Left ventricle myocardium inferior (tissue), 1 donor: ENCODE measurements at places on chromosomes 5 and 9. TPM values are rescaled to one million over a fixed set of nuclear protein-coding genes. Genes with fewer than 3 reads are reported as not detected.
A peak's percentile ranks its signal among the peaks of the same experiment; 100 is the strongest.

- H3K4me1 ChIP-seq = no peaks in the 10 kb centered on the region
- DNase-seq = no peak
- H3K36me3 ChIP-seq = no peaks in the 10 kb centered on the region
Observed at GRCh38 chr9:114425126-114425525, 37.3 kb upstream of the AKNA start.

DNA sequence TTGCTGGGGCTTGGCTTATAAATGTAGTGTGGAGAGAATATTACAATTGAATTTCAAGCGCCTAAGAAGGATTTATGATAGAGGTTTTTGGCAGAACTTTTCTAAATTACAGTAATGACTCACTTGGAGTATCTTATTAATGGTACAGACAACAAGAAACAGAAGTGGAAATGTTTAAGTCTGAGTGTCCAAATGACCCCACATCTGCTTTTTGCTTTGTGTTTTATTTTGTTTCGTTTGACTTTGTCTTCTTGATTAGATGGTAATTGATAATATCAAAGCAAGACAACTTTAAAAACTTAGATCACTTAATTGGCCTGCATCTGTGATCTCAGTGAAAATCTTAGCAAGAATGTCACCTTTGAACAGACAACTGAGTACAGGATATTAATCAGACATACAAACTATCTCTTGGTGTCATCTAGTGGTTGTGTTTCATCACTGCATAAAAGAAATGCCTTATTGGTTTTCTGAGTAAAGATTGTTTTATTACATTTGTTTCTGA is 577.4 kb downstream of the ISL1 start:
- no peak for DNase-seq
- H3K36me3 ChIP-seq = no peaks in the 10 kb centered on the region
- no peaks in the 10 kb centered on the region for H3K4me1 ChIP-seq

DNA sequence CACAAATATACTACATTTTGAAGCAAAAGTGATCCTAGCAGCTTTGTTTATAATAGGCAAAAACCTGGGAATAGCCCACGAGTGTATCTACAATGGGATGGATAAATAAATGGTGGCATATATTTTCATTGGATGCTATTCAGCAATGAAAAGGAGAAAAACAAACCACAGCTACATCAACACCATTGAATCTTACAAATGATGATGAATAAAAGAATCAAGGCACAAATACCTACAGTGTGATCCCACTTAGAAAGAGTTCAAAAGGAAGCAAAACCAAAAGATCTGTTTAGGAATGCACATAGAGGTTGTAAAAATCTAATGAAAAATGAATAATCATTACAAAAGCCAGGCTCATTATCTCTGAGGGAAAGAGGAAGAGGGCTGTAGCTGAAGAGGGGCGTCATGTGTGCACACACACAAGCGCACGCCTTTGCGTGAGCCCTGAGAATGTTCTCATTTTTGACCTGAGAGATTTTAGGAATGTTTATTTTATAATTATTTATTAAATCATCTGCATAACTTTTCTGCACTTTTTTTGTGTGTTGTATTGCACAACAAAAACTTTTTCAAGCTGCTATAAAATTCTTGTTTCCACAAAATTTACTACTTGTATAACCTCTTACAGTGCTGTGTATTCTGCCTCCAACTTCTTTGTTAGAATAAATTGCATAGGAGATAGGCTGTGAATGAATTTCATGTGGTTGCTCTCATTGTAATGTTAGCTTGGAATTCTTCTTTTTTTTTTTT is 5.9 kb upstream of the RHOBTB3 start:
- H3K4me3 ChIP-seq = no peak overlapping the region
- DNase-seq = no peak
- peak overlapping the region; percentile 97 for H3K27ac ChIP-seq
- no peaks in the 10 kb centered on the region for H3K36me3 ChIP-seq
- H3K27me3 ChIP-seq = no peaks in the 10 kb centered on the region
- peaks cover 79% of the 10 kb centered on the region for H3K4me1 ChIP-seq

- peaks cover 78% of the 10 kb centered on the region for H3K4me1 ChIP-seq
- H3K27ac ChIP-seq = peak overlapping the region; percentile 37
- no peaks in the 10 kb centered on the region for H3K27me3 ChIP-seq
- H3K4me3 ChIP-seq = no peak overlapping the region
- peaks cover 56% of the 10 kb centered on the region for H3K36me3 ChIP-seq
Observed at GRCh38 chr9:131641618-131642495, 96.5 kb downstream of the PRRT1B start.

DNA sequence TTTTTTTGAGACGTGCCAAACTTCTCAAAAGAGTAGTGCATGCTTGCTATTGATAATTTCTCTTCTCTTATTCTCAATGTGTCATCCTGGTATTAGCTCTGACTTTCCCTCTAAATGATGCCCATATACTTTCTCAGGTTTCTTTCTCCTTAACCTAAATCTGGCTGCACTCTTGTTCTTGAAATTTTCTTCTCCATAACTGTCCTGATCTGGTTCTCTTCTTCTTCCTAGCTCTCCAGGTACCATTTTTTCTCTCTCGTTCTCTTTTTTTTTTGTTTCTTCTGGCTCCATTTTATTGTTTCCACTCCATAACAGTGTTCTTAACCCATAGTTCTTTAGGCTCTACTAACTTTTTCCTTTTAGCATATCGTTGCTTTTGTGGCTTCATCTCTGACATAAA is 47.9 kb downstream of the ACTBL2 start:
- H3K36me3 ChIP-seq = no peaks in the 10 kb centered on the region
- no peak overlapping the region for H3K27ac ChIP-seq
- peaks cover 11% of the 10 kb centered on the region for H3K4me1 ChIP-seq
- no peak for DNase-seq
- H3K27me3 ChIP-seq = no peaks in the 10 kb centered on the region
- no peak overlapping the region for H3K4me3 ChIP-seq

- peaks cover 59% of the 10 kb centered on the region for H3K36me3 ChIP-seq
- no peak overlapping the region for H3K4me3 ChIP-seq
- peak overlapping the region; percentile 37 for H3K27ac ChIP-seq
- no peaks in the 10 kb centered on the region for H3K4me1 ChIP-seq
- H3K27me3 ChIP-seq = no peaks in the 10 kb centered on the region
- DNase-seq = no peak
Observed at GRCh38 chr9:75169623-75170022, 81.3 kb downstream of the OSTF1 start.

DNA sequence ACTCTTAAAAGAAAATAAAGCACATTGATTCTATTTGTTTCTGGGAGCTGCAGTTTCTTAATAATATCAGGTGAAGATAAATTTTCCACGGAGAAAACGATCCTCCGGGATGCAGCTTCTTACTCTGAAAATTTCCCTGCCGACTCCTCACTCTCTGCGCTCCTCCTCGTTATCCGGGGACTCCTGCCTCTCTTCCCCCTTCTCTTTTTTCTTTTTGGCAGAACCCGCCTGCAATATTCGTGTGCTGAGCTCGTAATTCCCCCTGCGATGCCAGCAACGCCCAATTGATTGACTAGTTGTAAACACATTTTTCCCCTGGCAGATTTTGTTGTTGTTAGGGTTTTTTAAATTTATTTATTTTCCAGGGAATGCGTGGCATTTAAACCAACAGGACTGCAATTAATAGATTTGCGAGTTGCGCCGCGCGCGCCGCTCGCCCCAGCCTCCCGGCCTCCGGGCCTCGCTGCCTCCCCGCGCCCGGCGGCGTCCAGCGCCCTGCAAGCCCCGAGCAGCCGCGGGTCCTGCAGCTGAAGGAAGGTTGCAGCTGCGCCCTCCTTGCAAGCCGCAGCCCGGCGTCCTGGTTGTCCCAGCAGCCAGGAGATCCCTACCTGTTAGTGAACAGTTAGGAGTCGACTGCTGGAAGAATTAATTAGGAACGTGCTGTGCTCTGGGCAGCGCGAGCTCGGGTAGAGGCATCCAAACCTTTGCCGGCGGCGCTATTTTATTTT is 2.2 kb downstream of the NTNG2 start:
- H3K4me1 ChIP-seq = peaks cover 45% of the 10 kb centered on the region
- no peaks in the 10 kb centered on the region for H3K36me3 ChIP-seq
- H3K4me3 ChIP-seq = peak overlapping the region; percentile 74
- H3K27ac ChIP-seq = no peak overlapping the region
- H3K27me3 ChIP-seq = peaks cover 97% of the 10 kb centered on the region
- DNase-seq = no peak

- H3K27me3 ChIP-seq = no peaks in the 10 kb centered on the region
- no peak overlapping the region for H3K27ac ChIP-seq
- no peak for DNase-seq
Observed at GRCh38 chr5:13553896-13554295, 390.6 kb downstream of the DNAH5 start.

- H3K4me1 ChIP-seq = no peaks in the 10 kb centered on the region
- H3K36me3 ChIP-seq = no peaks in the 10 kb centered on the region
- DNase-seq = peak; percentile 87
Observed at GRCh38 chr9:95143591-95144561, 173.6 kb downstream of the FANCC start.

SLC36A3 gene
- not detected for total RNA-seq

PRR7 gene
- total RNA-seq = 2.1 TPM

PTPRD gene
- 15.6 TPM for total RNA-seq

SLC46A2 gene
- total RNA-seq = not detected

IFNA2 gene
- total RNA-seq = not detected

WHRN gene
- 0.80 TPM for total RNA-seq
